Daoy (cell line): ENCODE measurements at places on chromosomes 13 and 19. TPM values are rescaled to one million over a fixed set of nuclear protein-coding genes. Genes with fewer than 3 reads are reported as not detected.

DNA sequence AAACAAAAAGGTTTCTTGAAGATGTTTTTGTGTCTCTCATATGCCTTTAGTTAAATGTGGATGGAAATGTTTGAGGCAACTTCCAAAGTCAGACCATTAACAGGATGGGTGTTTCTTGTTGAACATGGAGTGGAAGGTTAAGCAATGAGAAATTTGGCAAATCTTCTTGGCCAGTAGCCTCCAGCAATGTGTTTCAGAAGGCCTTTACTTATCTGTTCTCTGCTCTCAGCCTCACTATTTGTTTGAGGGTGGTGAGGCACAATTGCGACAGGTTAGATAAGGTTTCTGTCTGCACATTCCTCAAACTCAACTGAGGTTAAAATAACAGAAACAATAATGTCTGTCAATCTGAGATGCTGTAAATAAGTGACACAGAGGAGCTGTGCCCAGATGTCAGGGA lies 1019.0 kb downstream of the DIAPH3 start:
- no peak for DNase-seq

Gene CEACAM8
- not detected in 2 replicates for total RNA-seq

Gene SERTM1
- not detected in 2 replicates for total RNA-seq

GRCh38 chr13:42001580-42001979 lies 40.7 kb upstream of the VWA8 start:
- peak; percentile 37 for DNase-seq

Gene DLL3
- 3.6 and 5.0 TPM in 2 replicates for total RNA-seq

DNA sequence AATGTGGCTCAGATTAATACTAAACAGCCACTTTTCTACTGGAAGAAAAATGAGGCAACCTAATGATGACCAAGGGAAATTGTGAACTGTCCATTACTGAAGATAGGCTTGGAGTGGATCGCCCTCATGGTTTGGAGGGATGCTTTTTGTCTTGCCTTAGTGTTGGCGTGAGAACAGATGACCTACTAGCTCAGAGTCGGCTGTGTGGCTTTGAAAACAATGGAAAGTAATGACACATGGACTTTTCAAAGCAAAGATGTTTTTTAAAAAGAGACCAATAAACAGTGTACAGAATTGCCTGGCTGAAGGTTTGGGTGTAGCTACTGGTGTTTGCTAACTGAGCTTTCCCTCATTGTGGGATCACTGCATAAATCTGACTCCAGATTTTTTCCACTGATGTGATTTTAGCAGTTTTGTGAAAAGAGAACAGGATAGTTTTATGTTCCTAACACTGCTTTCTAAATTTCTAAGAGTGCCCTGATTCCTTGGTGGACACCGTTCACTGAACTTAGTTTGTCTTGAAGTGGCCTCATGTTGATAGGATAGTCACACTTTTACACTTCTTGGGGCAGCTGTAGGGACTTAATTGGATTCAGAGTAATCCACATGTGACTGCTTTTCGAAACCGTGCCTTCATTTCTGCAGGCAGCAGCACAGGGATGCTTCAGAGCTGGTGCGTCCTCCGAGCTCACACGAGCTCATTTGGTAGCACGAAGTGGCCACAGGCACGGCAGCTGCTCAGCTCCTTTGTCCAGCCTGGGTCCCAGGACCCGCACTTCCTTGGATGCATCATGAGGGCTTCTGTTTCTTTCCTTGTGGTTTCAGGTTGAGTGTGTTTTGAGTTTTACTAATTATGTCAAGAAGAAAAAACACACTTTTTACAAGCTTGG lies 4.3 kb downstream of the CEBPG start:
- DNase-seq, result no peak

DNA sequence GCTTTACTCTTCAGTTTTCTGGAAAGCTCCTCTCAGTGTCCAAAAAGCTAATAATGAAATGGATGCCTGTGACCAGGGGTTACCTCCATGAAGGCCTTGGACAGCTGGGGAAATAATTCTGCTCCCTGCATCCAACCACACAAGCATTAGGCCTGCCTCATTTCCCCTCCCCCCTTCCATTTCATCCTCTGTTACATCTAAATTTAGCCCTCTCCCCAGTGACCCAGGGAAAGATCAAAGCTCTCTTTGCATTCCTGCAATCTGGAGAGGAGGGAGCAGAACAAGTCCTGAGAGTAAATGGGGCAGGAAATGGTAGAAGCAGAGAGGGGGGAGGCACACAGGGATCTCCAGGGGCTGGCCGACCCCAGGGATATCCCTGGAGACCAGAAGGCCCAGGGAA lies 452.7 kb downstream of the TSHZ3 start:
- DNase-seq, result no peak

GRCh38 chr13:53240401-53241025 lies 211.9 kb downstream of the OLFM4 start:
- DNase-seq, result no peak

Gene GARIN5A
- 0.46 and 0.95 TPM in 2 replicates for total RNA-seq

GRCh38 chr19:3443840-3444694 lies 36.3 kb downstream of the SMIM24 start:
- DNase-seq, result no peak

- no peak for DNase-seq
Measured at GRCh38 chr13:99012539-99012938, 34.7 kb upstream of the DOCK9 start.

Gene PSG7
- total RNA-seq, result not detected in 2 replicates

Gene ANGPTL8
- not detected in 2 replicates for total RNA-seq

Gene SLC10A2
- not detected in 2 replicates for total RNA-seq

DNA sequence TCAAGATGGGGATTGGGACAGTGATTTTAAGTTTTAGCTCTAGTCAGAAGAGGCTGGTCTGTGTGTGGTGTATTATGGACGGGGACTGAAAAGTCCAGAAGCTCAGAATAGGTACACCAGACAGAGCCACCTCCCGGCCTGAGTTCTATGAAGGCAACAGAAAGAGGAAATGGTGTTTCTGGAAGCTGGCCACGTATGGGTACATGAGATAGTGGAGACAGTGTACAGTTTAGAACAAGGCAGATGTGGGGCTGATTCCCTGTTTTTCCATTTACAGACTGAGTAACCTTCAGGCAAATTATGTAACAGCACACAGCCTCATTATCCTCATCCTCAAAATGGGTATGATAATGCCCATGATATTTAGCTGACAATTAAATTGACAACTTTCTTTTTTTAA lies 1.3 kb downstream of the ZNF175 start:
- DNase-seq, result no peak

- no peak for DNase-seq
Measured at GRCh38 chr13:37029617-37030016, 29.0 kb downstream of the EXOSC8 start.

- DNase-seq, result no peak
Measured at GRCh38 chr19:42494321-42494720, 34.0 kb downstream of the CEACAM1 start.

- peak; percentile 62 for DNase-seq
Measured at GRCh38 chr19:19053508-19054314, 10.1 kb upstream of the SLC25A42 start.

GRCh38 chr13:33168321-33168960 lies 117.1 kb downstream of the STARD13 start:
- DNase-seq, result no peak

DNA sequence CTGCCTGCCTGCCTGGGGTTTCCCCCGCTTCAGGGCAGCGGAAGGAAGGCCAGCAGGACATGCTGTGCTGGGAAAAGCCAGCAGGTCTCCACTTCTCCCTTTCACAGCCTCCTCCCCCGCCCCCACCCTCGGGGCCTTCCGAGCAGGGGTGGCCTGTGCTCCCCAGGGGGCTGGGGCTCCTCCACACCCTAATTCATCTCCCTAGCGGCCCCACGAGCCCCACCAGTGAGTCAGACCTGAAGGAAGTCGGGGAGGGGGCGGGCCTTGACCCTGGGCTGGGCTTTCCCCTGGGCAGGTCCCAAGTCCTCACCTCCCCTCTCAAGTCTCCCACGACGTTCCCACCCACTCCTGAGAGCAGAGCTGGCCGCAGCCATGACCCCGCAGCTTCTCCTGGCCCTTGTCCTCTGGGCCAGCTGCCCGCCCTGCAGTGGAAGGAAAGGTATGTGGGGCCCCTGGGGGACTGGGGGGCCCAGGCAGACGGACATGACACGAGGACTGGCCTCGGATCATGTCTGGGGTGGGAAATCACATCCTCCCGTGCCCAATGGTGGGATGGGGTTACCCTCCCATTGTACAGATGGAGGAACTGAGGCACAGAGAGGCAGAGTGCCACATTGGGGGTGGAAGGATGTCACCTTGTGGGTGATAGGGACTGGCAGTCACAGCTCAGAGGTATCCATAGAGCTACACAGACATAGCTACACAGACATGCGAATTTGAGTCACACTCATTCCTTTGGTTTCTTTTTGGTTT lies at the start of gene EBI3:
TSS of gene EBI3 (plus strand) at position 345 of the 753 bp plus-strand sequence. CDS start at position 373, 28 bp downstream.
- peak; percentile 87 for DNase-seq

Gene CTXN1
- 1.2 and 3.8 TPM in 2 replicates for total RNA-seq

DNA sequence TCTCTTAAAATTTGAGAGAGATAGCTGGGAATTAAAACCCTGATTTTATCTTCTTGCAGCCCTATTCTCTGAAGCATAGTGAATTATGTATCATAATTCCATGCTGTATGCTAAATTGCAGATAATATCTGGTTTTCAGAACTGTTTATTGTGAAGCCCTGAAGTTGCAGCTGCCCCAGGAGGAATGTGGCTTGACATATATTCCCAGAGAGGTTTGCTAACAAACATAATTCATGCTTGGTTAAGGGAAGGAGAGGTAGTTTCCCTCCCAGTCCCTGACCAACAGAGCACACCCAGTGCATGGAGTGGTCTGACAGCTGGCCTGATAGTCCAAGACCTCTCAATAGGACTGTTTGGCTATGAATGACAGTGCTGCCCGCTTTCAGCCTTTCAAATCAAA lies 500.6 kb upstream of the MIR17HG start:
- DNase-seq, result no peak

DNA sequence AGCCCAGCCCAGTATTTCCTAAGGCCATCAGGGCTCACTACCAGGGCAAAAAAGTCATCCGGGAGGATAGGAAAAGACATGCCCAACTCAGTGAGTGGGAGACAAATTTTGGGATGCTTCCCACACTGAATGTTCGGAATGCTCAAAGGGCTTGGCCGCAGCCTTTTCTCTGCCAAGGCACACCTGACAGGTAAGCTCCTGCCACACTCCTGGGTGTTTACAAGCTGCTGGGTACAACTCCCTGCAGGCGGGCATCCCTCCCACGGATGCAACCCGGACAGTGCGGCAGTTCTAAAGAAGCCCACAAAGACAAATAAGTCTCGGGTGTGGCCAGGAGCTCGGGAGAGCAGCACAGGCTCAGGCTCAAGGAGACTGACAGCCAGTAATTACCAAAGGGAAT lies 28.1 kb downstream of the SLC7A1 start:
- no peak for DNase-seq

DNA sequence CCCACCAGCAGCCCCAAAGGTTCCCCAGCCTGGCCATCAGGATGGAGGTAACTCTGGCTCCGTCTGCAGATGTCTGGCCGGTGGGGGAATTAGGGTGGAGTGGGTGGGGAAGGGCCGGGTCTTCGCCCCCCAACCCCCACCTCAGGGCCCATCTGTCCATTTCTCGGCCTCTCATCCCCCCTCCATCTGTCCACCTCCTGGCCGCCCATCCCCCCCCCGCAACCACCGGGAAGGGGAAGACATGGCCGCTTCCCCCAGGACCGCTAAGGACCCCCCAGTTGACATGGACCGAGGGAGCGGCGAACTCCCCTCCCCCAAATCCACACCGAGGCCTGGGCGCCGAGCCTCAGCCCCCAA lies 793 bp downstream of the LRFN1 start:
- DNase-seq, result no peak

GRCh38 chr13:29819143-29819542 lies 31.3 kb downstream of the UBL3 start:
- no peak for DNase-seq

DNA sequence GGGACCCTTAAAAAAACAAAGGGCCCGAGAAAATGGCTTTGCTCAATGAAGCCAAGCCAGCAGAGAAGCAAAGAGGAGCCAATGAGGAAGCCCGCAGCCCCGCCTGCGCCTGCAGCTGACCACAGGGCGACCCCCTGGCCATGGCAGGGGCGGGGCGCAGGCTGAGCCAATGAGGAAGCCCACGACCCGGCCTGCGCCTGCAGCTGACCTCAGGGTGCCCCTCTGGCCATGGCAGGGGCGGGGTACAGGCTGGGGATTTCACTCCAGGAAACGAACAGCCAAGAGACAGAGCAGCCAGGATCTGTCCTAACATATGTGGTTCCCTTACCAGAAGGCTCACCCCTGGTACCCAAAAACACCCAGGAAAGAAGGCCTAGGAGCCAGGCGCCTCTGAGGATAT lies 101.4 kb downstream of the STK24 start:
- no peak for DNase-seq

Gene ADGRE3
- not detected in 2 replicates for total RNA-seq

DNA sequence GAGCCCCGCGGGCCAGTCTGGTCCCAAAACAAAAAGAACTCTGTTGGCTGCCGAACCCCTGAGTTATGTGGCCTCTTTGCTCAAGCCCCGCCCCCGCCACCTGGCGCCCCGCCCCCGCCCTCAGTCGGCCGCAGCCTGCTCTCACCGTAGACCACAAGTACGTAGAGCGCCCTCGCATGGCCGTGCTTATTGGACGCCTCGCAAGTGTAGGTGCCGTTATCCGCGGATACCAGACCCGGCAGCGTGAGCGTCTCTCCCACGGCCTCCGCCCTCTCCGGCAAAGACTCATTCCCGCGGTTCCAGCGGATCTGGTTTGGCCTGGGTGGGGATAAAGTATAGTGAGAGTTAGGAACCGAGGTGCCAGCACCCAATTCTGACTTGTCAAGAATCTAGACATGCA lies 5.5 kb upstream of the ZNF428 start:
- DNase-seq, result no peak

DNA sequence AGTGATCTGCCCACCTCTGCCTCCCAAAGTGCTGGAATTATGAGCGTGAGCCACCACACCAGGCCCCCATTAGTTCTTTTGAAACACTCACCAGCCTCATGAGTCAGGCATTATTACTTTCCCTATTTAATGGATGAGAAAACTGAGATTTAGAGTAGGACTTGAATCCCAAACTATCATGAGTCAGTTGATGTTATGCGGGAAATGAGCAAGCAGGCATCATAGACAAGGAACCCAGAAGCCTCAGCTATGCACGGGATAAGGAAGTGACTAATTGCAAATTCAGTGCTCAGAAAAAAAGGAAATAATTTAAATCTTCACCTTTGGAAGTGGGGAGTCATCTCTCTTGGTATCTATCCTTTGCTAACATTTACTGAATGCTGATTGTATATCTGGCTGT lies 217.5 kb downstream of the ABCC4 start:
- DNase-seq, result peak; percentile 62

DNA sequence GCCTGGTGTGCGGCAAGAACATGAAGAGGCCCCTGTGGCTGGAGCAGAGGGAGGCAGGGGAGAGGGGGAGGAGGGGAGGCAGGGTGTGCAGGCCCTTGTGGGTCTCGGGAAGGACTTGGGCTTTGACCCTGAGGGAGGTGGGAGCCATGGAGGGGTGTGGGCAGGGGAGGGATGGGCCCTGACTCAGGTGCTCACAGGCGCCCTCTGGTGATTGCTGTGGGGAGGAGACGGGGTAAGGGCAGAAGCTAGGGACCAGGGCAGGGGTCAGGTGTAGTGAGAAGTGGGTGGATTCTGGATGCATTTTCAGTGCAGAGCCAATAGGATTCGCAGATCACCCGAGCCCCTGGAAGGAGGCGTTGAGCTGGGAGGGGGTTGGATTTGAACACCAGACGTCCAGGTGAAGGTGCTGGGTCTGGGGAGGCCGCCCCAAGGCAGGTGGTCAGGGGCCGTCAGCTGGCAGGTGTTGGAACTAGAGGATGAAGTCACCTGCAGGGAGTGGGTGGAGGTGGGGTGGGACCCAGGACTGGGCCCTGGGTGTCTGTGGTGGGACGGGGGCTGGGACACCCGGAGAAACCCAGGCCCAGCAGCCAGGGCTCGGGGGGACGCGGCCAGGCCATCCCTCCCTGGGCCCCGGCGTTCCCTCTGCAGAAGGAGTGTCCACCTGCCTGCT lies 185.4 kb downstream of the KDM4B start:
- DNase-seq, result peak; percentile 40
